Stimulated activated CD8-positive, alpha-beta memory T cell treated with anti-CD3 and anti-CD28 coated beads, Interleukin-4, amount 100 ng/mL, for 1 hour (primary cell): ENCODE measurements at places on chromosomes 2 and 18.

GRCh38 chr2:58594175-58594574, 353.1 kb upstream of the FANCL start:
- DNase-seq: no peak

DNA sequence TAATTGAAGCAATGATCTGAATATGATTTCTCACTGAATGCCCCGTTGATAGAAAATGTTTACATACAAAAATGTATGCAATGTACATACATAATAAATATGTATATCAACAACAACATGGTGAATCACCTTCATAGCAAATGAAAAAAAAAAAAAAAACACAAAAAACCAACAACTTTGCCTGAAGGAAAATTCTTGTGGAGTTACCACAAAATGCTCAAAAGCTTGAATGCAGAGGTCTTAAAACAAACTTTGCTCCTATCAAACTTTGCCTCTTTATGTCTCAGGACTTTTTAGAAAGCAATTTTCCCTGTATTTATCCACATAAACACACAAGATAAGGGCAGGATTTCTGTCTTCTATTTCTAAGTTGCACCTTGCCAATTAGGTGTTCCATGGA, 92.9 kb upstream of the SIX2 start:
- DNase-seq: no peak

DNA sequence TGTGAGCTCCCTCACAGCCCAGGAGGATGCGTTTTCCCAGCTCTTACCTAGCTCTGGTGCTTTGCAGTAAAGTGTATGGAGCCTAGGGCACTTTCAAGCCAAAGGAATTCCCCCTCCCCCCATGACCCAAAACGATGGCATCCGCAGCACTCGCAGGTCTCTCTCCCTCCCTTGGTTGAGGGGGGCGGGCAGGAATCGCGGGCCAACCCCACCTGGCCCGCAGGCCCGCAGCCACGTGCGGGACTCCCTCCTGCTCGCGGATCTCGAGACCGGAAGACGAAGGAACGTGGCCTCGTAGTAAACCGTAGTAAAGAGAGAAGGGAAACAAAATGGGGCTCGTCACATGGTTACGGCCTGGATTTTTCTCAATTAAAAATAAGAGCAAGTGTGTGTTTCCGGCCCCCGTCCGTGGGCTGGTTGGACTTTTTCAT, 8.5 kb downstream of the IRS1 start:
- peak; percentile 30 for DNase-seq

- no peak for DNase-seq
These were observed 136.7 kb downstream of the MBP start for GRCh38 chr18:76995896-76996295.

GRCh38 chr2:8230466-8230865, 451.4 kb upstream of the ID2 start:
- no peak for DNase-seq

DNA sequence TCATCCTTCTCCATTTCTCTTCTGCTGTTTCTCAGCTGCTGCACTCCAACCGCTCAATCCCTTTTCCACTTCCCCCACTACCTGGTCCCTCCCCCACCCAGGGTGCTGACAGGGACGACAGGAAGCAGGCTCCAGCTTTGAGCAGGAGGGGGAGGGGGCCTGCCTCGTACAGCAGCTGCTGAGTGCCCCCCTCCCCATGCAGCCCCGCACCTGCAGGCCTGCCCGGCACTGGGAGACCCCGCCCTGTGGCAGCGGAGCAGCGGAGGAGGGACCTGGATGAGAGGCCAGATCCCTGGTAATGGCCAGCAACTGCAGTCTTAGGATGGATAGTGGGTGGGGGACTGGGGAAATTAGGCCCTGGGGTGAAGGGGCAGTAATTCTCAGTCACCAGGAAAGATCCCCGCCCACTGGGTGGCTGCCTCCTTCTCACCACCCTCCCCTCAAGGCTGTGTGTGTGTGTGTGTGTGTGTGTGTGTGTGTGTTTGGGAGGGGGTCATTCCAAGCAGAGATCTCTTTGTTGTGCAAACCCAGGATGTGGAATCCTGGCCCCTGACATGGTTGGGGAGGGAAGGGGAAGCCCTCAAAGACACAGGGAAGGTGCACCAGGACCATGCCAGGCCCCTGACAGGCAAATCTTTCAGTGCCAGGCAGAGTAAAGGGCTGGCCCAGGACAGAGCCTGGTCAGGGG, 6.8 kb upstream of the CRYBA2 start:
- DNase-seq: no peak

GRCh38 chr18:13537022-13537780, 189.2 kb downstream of the FAM210A start:
- DNase-seq: no peak

- no peak for DNase-seq
These were observed 59.5 kb downstream of the MFSD6 start for GRCh38 chr2:190467575-190468083.

GRCh38 chr2:71634567-71634966, 181.2 kb downstream of the DYSF start:
- DNase-seq: no peak

DNA sequence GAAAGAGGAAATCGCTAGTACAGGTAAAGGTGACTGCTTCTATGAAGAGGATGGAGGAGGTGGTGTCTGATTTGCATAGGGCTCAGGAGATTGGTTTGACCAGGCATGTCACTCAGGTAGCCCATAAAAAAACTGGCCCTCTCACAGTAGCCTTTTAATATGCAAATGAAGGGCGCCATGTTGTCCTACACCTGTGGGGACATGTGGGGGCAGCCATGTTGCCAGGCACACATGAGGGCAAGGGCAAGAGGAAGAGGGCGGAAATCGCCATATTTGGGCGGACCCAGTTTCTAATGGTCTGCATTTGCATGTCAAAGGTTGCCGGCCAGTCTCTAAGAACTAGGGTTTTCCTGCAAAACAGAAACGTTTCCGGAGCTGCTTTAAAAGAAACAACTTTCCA, 1330.6 kb downstream of the DSC3 start:
- DNase-seq: no peak

DNA sequence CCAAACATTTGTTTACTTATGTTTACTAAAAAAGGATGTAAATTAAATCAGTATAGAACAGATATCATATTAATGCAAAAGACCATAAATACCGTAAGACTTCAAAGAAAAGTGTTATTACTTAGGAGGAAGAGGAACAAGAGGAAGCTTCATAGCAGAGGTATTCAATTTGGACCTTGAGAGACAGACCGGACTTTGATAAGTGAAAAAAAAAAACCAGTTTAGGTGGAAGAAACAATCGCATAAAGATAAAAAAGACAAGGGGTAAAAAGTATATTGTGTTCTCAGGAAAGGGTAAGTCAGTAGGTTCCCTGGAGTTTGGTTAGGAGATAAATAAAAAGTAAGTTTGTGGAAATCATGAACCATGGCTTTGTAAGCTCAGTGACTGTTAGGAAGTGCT, 17.6 kb downstream of the PELI1 start:
- no peak for DNase-seq

GRCh38 chr2:231015478-231015877, 19.6 kb downstream of the SPATA3 start:
- DNase-seq: no peak

DNA sequence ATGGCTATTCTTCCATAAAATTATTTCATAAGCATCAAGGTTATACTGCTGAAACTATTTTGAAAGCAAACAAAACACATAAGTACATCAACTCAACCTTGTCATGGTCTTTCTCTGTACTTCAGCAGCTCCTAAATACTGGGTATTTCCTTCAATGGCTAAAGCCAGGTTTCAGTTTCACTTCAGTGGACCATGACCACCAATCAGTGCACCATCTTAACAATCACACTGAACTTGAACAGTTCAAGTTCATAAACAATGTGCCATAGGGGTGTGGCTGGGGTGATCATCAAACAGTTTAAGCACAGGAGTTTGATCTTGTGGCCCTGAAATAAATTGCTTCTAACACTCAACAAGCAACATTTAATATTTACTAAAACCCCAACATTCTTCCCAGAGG, 124.1 kb upstream of the FIGN start:
- no peak for DNase-seq

DNA sequence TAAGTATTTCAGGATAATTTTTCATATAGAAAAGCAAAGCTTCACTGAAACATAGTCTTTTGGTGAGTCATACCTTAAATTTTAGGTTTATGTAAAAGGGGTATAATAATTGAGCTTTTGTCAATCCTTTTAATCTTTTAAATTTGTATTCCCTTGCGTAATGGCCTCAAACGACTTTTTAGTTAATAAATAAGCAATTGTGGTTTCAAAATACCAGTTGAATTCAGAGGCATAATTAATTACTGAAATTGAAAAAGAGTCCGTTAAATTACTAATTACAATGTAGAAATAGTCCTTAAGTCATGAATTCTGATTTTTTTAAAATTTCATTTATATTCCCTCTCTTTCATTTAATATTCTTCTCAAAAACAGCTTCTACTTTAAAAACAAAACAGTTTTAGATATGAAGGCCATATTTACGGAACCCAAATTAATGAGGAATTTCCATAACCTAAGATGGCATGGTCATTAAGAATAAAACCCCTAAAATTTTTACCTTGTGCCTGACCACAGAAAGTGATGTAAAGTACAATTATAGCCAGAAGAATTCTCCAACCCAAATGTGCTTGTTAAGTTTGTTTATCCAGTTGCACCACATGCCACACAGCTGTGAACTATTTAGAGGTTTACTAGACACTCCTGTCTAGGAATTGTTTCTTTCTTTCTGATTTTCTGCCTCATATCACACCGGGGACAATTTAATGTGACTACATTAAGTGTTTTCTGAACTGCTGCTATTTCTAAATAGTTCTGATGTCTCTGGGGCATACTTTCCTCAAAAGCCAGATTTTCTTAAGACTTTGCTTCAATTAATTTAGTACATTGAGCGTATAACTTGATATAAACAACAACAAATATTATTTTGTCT, 60.7 kb upstream of the ITGA4 start:
- no peak for DNase-seq

- no peak for DNase-seq
These were observed 123.5 kb downstream of the ATAD2B start for GRCh38 chr2:23803264-23803964.

- no peak for DNase-seq
These were observed 105.7 kb upstream of the ERBB4 start for GRCh38 chr2:212644195-212644837.

- DNase-seq: no peak
These were observed 31.5 kb upstream of the KLHL14 start for GRCh38 chr18:32804134-32804888.

DNA sequence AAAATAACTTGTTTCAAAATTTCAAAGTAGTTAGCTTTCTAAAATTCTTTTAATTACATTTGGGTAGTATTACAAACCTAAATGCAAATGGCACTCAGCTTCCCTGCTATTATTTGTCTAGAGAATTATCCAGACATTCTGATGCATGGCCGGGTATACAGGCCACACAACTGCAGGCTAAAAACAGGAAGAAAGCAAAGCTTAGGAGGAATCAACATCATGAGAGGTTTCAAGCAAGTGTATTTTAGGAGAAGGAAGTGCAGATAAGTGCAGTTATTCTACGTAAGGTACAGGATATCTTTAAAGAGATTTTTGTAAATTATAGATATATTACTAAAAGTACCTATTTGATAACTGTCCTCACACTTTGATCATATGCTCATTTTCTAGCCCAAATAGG, 46.8 kb upstream of the RNU4ATAC start:
- no peak for DNase-seq

DNA sequence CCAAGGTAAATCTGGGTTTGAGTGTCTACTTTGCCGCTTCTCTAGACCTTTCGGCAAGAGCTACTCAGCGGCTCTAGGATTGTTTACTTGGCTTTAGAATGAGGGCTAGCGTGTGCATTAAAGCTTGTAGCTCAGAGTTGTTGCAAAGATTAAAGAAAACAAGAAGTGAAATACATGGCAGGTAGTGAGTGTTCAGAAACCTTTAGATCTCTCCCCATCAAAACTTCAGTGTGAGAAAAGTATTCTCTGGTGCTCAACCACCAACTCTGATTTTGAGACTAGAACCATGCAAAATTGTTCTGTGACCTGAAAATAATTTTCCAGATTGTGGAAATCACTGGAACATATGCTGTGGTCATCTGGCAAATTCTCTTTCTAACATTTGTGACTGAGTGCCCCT, 512.0 kb downstream of the CMPK2 start:
- no peak for DNase-seq

- DNase-seq: no peak
These were observed 396.2 kb downstream of the ZNF516 start for GRCh38 chr18:76098674-76099411.

DNA sequence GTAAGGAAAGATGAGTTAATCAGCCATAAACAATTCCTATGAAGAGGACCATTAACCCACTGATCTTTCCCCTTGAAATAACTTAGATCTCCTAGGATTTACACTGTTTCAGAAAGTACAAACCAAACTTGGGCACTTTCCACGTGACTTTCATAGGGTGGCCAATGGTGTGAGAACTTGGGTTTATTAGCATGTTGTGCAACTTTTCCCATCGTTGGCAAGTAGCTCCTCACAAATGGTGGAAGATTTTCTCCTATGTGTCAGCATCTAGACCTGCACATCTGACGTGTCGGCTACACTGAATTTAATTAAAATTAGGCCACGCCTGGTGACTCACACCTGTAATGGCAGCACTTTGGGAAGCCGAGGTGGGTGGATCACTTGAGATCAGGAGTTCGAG, 116.3 kb downstream of the GALNT1 start:
- DNase-seq: no peak

DNA sequence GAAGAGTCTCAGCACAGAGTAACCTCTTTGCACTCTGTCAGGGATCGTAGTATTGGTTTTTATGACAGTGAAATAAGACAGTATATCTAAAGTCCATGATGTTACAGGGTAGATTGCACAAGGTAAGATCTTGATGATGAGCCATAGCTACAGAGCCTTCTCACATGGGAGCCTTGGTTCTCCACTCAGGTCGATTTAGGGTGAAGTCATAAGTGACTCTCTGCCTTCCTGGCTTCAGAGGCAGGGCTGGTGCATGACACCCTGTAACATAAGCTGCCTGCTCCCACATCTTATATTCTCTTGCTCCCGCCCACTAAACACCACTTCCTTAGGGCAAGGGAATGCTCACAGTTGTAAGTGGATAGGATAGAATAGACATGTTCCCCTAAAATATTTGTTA, 13.3 kb downstream of the DAPL1 start:
- DNase-seq: no peak

- DNase-seq: no peak
These were observed 4.1 kb downstream of the KCNF1 start for GRCh38 chr2:10915731-10916276.
